ENCODE measurements at places on chromosomes 16 and 17.

DNA sequence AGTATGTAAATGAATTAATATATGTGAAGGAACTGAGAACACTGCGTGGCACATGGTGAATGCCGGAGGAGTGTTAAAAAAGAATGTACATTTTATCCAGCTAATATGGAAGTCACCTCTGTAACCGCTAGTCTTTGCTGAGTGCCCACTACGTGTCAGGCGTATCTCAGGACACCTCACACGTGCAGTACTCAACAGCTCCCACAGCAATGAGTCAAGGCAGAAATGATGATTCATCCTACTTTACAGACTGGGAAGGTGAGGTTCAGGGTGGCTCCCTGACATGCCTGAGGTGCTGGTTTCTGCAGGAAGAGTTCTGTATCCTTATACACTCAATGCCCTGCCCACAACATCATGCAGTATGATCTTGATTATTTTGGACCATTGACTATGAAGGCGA lies 487.0 kb downstream of the HAPSTR1 start:
- DNase-seq: no peak

- DNase-seq: no peak
These were observed 95.3 kb upstream of the RPL38 start for GRCh38 chr17:74108126-74108705.

GRCh38 chr16:85264752-85265151 lies 152.5 kb upstream of the CIBAR2 start:
- DNase-seq: no peak

DNA sequence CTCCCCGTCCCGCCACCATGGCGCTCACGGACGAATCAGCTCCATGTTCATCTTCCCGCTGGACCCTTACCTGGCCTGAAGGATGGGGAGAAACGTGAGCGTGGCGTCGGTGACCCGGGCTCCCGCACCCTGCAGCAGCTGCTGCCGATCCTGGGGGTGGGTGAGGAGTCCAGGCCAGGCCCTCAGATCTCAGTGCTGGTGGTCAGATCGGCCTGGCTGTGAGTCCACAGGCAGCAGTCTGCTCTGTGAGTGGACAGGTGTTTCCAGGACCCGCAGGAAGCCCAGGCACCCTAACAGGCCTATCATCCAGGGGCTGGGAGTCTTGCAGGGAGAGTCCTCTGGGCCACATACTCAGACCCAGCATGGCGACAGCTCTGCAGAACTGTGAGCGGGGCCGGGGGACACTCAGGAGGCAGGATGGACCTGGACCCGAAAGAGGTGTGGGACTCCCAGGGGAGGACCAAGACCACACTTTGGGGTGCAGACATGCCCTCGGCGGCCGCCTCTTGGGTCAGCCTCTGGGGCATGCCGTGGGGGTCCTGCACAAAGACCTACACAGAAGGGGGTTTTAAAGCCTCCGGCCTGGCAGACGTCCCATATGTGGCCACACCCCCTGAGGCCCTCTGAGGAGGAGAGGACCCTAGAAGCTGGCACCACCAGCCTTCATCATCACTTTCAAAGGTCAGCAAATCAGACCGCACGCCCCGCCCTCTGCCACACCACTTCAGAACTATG lies 27.2 kb upstream of the ZNF469 start:
- no peak for DNase-seq

GRCh38 chr16:3027983-3028715 lies 4.3 kb downstream of the THOC6 start:
- no peak for DNase-seq

- no peak for DNase-seq
These were observed 11.9 kb downstream of the PITPNC1 start for GRCh38 chr17:67388986-67389385.

GRCh38 chr17:10136258-10136981 lies 62.0 kb downstream of the GAS7 start:
- no peak for DNase-seq

GRCh38 chr17:9647014-9647413 lies 1.7 kb downstream of the USP43 start:
- no peak for DNase-seq

DNA sequence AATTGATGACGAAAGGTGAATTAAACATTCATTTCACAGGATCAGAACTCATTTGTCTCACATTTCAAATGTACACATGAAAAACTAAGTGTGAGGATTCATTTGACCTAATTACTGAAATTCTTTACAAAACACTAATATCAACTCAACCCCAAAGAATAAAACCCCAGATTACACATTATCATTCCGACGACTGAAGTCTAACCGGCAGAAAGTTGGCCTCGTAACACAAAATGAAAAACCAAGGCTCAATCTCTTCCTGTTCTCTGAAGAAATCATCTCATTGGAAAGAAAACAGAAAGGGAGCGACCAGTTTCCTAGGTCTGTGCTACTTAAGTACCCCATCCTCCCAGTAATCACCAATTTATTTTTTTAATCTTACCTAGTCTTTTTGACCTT lies 1.8 kb downstream of the JPT1 start:
- no peak for DNase-seq

DNA sequence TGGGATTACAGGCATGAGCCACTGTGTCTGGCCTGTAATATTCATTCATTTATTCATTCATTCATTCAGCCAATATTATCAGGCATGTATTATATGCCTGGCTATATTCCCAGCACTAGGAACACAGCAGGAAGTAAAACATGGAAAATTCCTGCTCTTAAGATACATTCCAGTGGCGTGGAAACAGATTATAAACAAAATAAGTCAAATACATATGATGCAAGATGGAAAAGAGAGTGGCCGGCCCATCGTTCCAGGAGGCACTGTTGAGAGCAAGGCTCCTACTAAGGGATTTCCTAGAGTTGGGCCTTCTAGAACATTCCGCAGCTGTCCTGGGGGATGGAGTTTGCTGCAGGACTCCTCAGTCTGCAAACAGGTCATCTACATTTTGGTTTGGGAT lies 17.7 kb downstream of the ADCY9 start:
- no peak for DNase-seq

GRCh38 chr17:12789481-12790248 lies at the start of gene ARHGAP44:
Gene ARHGAP44, plus strand, starts transcription at chr17:12789498. Its CDS starts 341 bp downstream, at chr17:12789839.
- DNase-seq: no peak

GRCh38 chr17:32803544-32803943 lies 73.4 kb downstream of the MYO1D start:
- DNase-seq: no peak

DNA sequence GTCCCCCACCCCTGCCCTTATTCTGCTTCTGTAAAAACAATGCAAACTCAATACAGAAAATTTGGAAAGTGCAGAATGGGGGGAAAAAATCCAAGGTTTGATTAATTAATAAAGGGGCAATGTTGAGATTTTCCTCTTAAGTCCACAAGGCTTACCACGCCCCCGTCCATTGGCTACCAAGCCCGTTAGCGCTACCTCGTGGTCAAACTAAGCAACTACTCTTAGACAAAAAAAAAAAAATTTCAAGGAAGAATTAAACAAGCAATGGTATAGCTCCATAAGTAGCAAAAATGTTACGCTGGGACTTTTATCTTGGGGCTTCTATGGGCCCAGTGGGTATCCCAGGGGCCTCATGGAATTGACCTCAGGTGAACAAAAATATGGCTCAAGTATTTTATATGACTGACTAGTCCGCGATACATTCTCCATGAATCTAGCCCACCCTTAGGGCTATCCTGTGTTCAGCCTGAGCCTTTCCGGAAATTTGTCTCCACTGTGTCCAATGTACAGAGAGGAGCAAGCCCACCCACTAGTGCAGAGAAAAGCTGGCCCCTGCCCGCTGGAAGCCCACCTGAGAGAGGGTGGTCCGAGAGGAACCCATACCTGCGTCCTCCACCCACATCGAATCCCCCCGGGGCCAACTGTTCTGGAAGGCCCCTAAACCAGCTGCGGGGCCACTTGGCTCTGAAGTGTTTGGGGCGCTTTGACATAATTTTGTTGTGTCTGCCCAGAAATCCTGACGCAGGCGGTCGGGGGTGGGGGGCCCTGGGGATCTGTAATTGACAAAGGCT lies 19.1 kb upstream of the TEX2 start:
- no peak for DNase-seq

Measured in CMK (cell line).